Natural killer cell (primary cell): ENCODE measurements at places on chromosomes 6 and 20.
A peak's percentile ranks its signal among the peaks of the same experiment; 100 is the strongest.

GRCh38 chr6:167564416-167565250 is 239.7 kb downstream of the TTLL2 start:
- no peaks in the 10 kb centered on the region for H3K36me3 ChIP-seq
- H3K27me3 ChIP-seq: no peaks in the 10 kb centered on the region
- no peak overlapping the region for H3K4me3 ChIP-seq
- no peak overlapping the region for H3K27ac ChIP-seq
- no peak for DNase-seq
- H3K4me1 ChIP-seq: no peaks in the 10 kb centered on the region

GRCh38 chr6:14354919-14355572 is 237.5 kb downstream of the CD83 start:
- H3K36me3 ChIP-seq: no peaks in the 10 kb centered on the region
- no peak overlapping the region for H3K27ac ChIP-seq
- no peak overlapping the region for H3K4me3 ChIP-seq
- H3K27me3 ChIP-seq: no peaks in the 10 kb centered on the region

GRCh38 chr6:25018568-25018954 is 82.8 kb upstream of the RIPOR2 start:
- H3K36me3 ChIP-seq: peaks cover 14% of the 10 kb centered on the region
- H3K27ac ChIP-seq: no peak overlapping the region
- DNase-seq: no peak
- no peak overlapping the region for H3K4me3 ChIP-seq
- no peaks in the 10 kb centered on the region for H3K27me3 ChIP-seq

DNA sequence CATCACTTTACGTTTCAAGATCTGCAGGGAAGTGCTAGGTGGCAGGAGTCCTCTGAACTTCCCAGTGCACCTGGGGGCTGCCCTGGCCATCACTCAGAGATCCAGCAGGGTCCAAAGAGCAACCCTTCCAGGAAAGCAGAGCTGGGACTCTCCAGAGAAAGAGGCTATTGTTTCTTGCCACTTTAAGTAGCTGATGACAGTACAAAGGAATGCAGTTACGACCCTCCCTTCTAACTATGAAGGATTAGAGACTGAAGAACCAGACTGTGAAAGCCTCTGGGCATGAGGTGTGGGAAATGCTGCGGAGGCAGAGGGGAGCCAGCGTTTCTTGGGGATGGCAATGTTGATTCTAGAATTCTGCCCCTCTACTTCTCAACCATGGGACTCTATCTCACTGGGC is 189.1 kb upstream of the SUPT3H start:
- DNase-seq: no peak
- H3K27me3 ChIP-seq: no peaks in the 10 kb centered on the region
- peaks cover 8% of the 10 kb centered on the region for H3K4me1 ChIP-seq
- H3K4me3 ChIP-seq: no peak overlapping the region
- no peak overlapping the region for H3K27ac ChIP-seq

DNA sequence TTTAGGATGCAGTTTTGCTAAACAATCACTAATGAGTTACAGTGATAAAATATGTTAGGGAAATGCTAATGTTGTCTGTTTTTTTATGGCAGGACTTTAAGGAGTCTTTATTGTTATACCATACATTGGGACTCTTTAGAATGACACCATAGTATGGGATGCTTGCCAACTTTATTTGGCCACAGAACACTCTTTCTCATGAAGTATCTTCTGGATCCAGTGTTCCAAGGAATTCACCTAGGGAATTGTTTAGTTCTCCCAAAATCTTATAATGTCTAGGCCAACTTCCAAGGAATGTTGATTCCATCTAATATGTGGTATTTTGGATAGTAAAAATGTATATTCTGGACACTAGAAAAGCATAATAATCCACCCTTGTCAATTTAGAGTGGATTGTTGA is 3.3 kb downstream of the RIN2 start:
- H3K27me3 ChIP-seq: peaks cover 9% of the 10 kb centered on the region
- no peak overlapping the region for H3K27ac ChIP-seq
- peaks cover 21% of the 10 kb centered on the region for H3K4me1 ChIP-seq
- H3K4me3 ChIP-seq: no peak overlapping the region

DNA sequence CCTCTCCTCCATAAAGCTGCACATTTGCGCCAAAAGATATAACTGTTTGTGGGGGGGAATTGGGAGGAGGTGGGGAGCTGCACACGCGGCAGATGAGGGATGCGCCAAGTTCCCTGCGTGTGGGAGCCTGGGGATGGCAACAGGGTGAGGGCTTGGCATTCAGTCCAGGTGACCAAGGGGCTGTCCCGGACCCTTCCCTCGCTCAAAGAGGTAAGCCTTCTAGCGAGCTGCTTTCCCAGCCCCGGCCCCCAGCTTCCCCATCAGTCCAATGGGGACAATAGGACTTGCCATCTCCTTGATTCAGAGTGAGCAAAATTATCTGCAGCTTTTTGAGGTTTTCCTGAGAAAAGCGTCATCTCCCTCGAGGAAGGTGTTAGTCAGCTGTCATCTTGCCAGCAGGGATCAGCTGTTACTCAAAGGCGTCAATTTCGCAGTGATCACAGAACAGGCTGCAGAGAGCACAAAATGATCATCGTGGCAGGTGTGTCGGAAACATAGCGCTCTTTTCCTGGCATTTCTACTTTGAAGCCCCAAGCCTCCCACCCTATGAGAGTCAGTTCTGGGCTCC is 21.3 kb downstream of the ZNF831 start:
- no peak for DNase-seq
- peak overlapping the region; percentile 39 for H3K27ac ChIP-seq
- H3K27me3 ChIP-seq: no peaks in the 10 kb centered on the region
- peaks cover 8% of the 10 kb centered on the region for H3K36me3 ChIP-seq
- peaks cover 60% of the 10 kb centered on the region for H3K4me1 ChIP-seq

GRCh38 chr6:141580988-141581552 is 551.7 kb upstream of the GJE1 start:
- no peak overlapping the region for H3K27ac ChIP-seq
- H3K36me3 ChIP-seq: no peaks in the 10 kb centered on the region
- H3K4me1 ChIP-seq: no peaks in the 10 kb centered on the region
- H3K4me3 ChIP-seq: no peak overlapping the region
- no peaks in the 10 kb centered on the region for H3K27me3 ChIP-seq

GRCh38 chr6:74574794-74575193 is 631.1 kb downstream of the COL12A1 start:
- no peaks in the 10 kb centered on the region for H3K36me3 ChIP-seq
- peak; percentile 7 for DNase-seq
- no peaks in the 10 kb centered on the region for H3K4me1 ChIP-seq
- H3K4me3 ChIP-seq: no peak overlapping the region

GRCh38 chr20:21507400-21508229 is 6.2 kb downstream of the NKX2-2 start:
- H3K4me1 ChIP-seq: peaks cover 30% of the 10 kb centered on the region
- H3K4me3 ChIP-seq: no peak overlapping the region
- H3K27me3 ChIP-seq: peaks cover 38% of the 10 kb centered on the region

- H3K27me3 ChIP-seq: no peaks in the 10 kb centered on the region
- peaks cover 4% of the 10 kb centered on the region for H3K4me1 ChIP-seq
- no peak for DNase-seq
- H3K4me3 ChIP-seq: no peak overlapping the region
These were observed 88.5 kb downstream of the DTD1 start for GRCh38 chr20:18676396-18676795.

GRCh38 chr20:2760297-2760951 is 40.0 kb downstream of the CPXM1 start:
- no peak overlapping the region for H3K27ac ChIP-seq
- peaks cover 9% of the 10 kb centered on the region for H3K4me1 ChIP-seq
- H3K36me3 ChIP-seq: no peaks in the 10 kb centered on the region
- H3K4me3 ChIP-seq: no peak overlapping the region

DNA sequence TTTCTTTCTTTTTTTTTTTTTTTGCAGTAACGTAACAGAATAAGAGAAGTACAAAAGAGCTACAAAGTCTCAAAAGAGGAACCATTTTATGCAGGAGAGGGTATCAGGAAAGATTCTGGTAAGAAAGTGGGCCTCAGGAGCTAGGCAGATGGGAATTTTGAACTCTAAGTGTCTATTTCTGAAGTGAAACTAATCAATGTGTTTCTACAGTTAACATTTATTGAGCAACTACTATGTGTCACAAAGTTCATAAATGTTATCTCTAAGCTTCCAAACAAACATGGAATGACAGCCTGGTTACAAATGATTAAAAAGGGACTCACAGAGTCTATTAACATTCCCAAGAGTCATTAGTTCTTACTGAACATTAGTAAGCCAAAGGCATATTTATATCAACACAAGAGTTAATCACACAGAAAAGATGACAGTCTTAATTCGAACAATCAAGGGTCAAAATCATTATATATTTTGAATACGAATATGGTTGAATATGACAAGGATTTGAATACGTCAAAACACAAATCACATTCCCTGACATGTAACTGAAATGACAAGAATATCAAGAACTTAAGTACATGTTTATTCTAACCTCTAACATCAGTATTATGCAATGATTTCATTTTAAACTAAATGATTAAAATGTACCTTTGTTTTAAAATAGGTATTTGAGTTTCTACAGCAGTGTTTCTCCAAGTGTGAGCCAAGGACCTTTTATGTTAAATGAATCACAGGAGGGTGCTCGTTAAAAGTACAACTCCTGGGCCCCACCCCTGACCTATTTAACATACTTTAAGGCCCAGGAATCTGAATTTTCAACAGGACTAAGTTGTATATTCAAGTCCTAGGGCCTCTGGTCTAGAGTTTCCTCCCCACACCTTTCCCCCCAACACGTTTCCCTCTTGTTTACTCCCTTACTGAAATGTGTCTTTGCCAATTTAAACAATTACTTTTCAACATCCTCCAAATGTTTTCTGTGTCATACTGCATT is 89.7 kb downstream of the ATXN1 start:
- no peak for DNase-seq
- H3K36me3 ChIP-seq: no peaks in the 10 kb centered on the region
- no peaks in the 10 kb centered on the region for H3K27me3 ChIP-seq
- no peak overlapping the region for H3K27ac ChIP-seq
- H3K4me1 ChIP-seq: peaks cover 7% of the 10 kb centered on the region
- no peak overlapping the region for H3K4me3 ChIP-seq

GRCh38 chr6:104954190-104954797 is 2.6 kb upstream of the LIN28B start:
- H3K36me3 ChIP-seq: no peaks in the 10 kb centered on the region
- no peaks in the 10 kb centered on the region for H3K4me1 ChIP-seq
- H3K27me3 ChIP-seq: peaks cover 80% of the 10 kb centered on the region
- DNase-seq: no peak
- H3K27ac ChIP-seq: no peak overlapping the region
- H3K4me3 ChIP-seq: no peak overlapping the region

- peak; percentile 51 for DNase-seq
- peaks cover 57% of the 10 kb centered on the region for H3K4me1 ChIP-seq
- H3K36me3 ChIP-seq: no peaks in the 10 kb centered on the region
- H3K27ac ChIP-seq: peak overlapping the region; percentile 68
- H3K27me3 ChIP-seq: no peaks in the 10 kb centered on the region
- H3K4me3 ChIP-seq: no peak overlapping the region
These were observed 21.6 kb downstream of the LY86 start for GRCh38 chr6:6610031-6610591.

GRCh38 chr6:13711324-13711732 is 307 bp downstream of the RANBP9 start:
- H3K27me3 ChIP-seq: no peaks in the 10 kb centered on the region
- no peak for DNase-seq
- no peak overlapping the region for H3K27ac ChIP-seq
- H3K4me3 ChIP-seq: no peak overlapping the region
- peaks cover 19% of the 10 kb centered on the region for H3K4me1 ChIP-seq
- H3K36me3 ChIP-seq: no peaks in the 10 kb centered on the region

DNA sequence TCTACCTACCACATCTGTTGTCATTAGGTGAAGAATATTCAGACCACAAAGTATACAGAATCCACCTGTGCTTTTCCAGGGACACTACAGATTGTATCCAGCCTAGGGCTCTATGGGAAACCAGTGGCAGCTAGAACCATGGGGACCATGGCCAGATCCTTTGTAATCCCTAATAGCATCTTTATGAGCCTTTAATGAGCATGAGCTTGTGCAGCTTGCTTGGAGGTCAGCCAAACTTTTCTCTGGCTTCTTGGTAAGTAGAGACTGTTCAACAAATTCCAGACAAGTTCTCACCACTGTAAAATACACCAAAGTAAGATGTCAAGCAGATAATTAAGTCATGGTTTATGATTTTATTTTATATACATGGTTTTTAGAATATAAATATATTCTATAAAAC is 301.6 kb upstream of the ADGRB3 start:
- no peak for DNase-seq
- no peaks in the 10 kb centered on the region for H3K27me3 ChIP-seq
- H3K36me3 ChIP-seq: no peaks in the 10 kb centered on the region
- H3K27ac ChIP-seq: no peak overlapping the region
- H3K4me1 ChIP-seq: no peaks in the 10 kb centered on the region

- no peaks in the 10 kb centered on the region for H3K4me1 ChIP-seq
- DNase-seq: no peak
- no peak overlapping the region for H3K4me3 ChIP-seq
- H3K27ac ChIP-seq: no peak overlapping the region
These were observed 162.6 kb downstream of the MMUT start for GRCh38 chr6:49300443-49300842.

DNA sequence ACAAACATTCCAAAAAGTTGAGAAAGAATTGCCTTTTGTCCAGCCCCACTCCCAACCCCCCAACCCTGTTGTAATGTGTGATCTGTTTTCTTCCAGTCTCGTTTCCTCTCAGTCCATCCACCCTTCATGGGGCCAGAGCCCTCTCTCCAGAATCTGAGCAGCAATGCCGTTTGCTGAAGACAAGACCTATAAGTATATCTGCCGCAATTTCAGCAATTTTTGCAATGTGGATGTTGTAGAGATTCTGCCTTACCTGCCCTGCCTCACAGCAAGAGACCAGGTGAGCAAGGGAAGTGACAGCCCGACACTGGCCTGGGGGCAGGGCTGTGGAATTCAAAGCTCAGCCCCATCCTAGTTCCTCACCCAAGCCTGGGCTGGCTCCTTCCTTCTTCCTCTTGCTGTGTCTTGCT is 7.8 kb downstream of the MAVS start:
- no peaks in the 10 kb centered on the region for H3K27me3 ChIP-seq
- DNase-seq: no peak

DNA sequence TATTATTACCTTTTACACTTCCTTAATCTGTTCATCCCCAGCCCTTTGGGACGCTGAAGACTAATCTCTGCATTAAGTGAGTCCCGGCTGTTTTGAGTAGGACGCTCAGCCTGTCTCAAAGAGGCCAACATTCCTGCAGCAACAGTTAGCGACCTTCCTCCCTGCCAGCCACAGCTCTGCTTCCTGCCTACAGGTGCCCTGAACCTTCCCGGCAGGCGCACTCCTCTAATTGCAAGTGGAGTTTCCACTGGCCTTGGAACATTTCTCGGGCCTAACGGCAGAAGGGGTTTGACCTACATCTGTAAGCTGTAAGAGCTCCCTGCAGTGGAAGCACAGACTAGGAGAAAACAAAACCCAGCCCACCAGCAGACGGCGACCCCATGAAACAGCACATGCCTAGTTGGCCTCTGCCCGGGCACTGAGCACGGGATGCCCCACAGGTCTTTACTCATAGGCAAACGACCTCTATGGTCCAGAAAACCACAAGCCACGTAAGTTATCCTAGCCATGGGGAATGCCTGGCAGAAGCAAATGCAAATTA is 137.9 kb downstream of the DTNBP1 start:
- no peak overlapping the region for H3K27ac ChIP-seq
- H3K36me3 ChIP-seq: peaks cover 49% of the 10 kb centered on the region
- no peak overlapping the region for H3K4me3 ChIP-seq
- DNase-seq: no peak

- no peak for DNase-seq
- H3K4me1 ChIP-seq: no peaks in the 10 kb centered on the region
- H3K27me3 ChIP-seq: no peaks in the 10 kb centered on the region
- no peaks in the 10 kb centered on the region for H3K36me3 ChIP-seq
These were observed 32.0 kb downstream of the QKI start for GRCh38 chr6:163446549-163446948.
